Stimulated activated CD8-positive, alpha-beta memory T cell treated with anti-CD3 and anti-CD28 coated beads, Interleukin-7, amount 100 ng/mL, for 24 hours (primary cell): ENCODE measurements at places on chromosomes 6 and 20.

GRCh38 chr6:28867086-28867409, 56.7 kb downstream of the TRIM27 start:
- no peak for DNase-seq

GRCh38 chr6:27541933-27542297, 69.0 kb upstream of the ZNF184 start:
- DNase-seq: no peak

GRCh38 chr6:159989492-159990480, 20.9 kb downstream of the IGF2R start:
- DNase-seq: no peak

DNA sequence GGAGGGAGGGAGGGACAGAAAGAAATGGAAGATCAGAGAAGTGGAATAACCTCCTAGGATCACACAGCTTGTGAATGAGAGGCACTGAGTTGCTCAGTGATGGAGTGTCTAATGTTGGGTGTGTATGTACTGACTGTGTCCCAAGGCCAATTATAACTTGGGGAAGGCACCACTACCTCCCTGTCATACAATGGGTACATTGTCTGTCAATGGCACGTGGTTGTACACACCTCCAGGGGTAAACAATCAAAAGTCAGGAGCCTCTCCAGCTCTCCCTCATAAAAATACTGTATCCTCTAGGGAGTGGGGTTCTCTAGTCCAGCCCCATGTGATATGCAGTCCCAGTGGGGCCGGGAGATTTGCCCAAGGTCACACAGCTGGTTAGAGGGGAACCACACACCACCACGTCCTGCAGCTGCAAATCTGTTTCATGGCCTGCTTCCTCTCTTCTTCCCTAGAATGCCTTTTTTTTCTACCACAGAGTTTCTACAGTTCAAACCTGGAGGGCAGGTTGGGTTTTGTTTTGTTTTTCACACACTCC, 112.5 kb downstream of the SNX5 start:
- no peak for DNase-seq

- no peak for DNase-seq
These were observed 123.7 kb downstream of the EPHA7 start for GRCh38 chr6:93295631-93296030.

- DNase-seq: no peak
These were observed 75.2 kb downstream of the COL21A1 start for GRCh38 chr6:56172144-56172543.
